Immature natural killer cell (primary cell): ENCODE measurements at places on chromosomes 16 and 17.

GRCh38 chr16:1488054-1488601 is 616 bp downstream of the PTX4 start:
- no peak for DNase-seq
- H3K4me1 ChIP-seq: peaks cover 9% of the 10 kb centered on the region
- H3K4me3 ChIP-seq: no peak overlapping the region
- no peak overlapping the region for H3K27ac ChIP-seq
- peaks cover 3% of the 10 kb centered on the region for H3K27me3 ChIP-seq

- no peaks in the 10 kb centered on the region for H3K36me3 ChIP-seq
- H3K4me1 ChIP-seq: no peaks in the 10 kb centered on the region
- H3K4me3 ChIP-seq: no peak overlapping the region
- peaks cover 2% of the 10 kb centered on the region for H3K27me3 ChIP-seq
- no peak for DNase-seq
Observed at GRCh38 chr17:54280741-54281140, 458.0 kb downstream of the KIF2B start.

GRCh38 chr17:29458066-29458465 is 67.9 kb downstream of the TAOK1 start:
- no peak overlapping the region for H3K4me3 ChIP-seq
- peaks cover 3% of the 10 kb centered on the region for H3K36me3 ChIP-seq
- no peak for DNase-seq
- H3K27ac ChIP-seq: no peak overlapping the region
- H3K27me3 ChIP-seq: no peaks in the 10 kb centered on the region
- H3K4me1 ChIP-seq: peaks cover 59% of the 10 kb centered on the region

DNA sequence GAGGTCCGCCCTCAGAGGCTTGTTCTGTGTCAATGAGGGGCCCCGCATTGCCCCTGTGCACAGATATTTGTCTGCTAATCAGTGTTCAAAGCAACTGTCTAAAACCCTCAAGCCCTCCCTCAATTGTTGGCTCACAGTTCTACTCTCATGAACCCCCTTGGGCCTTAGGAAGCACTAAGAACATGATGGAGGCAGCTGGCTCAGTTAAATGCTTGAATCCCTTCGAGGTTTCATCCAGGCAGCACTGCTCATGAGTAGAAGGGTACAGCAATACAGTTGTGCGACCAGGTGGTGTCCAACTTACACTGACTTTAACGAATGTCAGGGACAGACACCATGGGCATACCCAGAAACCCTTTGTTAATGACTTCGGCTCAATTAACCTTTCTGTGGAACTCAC is 89.2 kb upstream of the WSCD1 start:
- H3K36me3 ChIP-seq: no peaks in the 10 kb centered on the region
- H3K4me1 ChIP-seq: no peaks in the 10 kb centered on the region
- H3K4me3 ChIP-seq: no peak overlapping the region

DNA sequence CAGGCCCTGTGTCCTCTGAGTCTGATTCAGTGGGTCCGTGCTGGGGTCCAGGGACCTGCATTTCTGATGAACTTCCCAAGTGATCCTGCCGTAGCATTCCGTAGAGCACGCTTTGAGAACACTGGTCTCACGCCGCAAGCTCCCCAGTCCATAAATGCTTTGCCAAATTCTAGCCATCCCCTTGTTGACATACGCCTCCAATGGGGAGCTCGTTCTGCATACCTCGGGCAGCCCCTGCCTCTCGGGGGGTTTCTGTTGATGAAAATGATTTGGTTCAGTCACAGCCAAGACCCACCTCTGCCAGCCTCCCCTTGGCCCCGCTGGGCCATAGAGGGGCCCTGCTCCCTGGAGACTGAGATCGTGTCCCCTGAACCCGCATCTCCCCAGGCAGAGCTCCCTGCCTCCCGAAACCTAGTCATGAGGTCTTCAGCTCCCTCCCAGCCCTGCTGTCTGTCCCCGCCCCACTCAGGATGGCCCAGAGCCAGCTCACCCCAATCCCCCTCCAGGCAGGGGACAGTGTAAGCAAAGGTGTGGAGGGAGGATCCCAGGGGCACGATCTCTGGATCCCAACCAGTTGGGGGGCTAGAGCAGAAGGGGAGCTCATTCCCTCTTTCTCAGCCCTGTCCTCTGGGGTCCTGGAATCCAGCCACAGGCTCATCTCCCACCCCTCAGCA is 16.2 kb upstream of the SPNS2 start:
- H3K4me3 ChIP-seq: no peak overlapping the region
- H3K36me3 ChIP-seq: peaks cover 9% of the 10 kb centered on the region
- peak overlapping the region; percentile 24 for H3K27ac ChIP-seq

DNA sequence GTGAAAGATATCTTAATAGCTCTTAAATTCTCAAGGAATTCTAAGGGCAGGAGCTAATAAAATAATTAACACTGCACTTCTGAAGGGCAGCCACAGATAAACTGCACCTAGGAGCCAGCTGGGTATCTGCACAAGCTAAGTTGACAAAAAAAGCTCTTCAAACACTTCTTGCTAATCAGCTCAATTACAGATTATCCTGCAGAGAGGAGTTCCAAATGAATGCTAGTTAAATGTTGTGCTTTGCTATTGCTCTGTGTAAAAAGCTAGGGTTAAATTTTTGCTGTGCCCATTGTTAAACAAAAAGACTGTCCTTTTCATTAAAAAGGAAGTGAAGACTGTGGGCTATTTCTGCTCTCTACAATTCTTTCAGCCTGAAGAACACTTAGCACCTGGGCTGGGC is 158.5 kb upstream of the SHISA6 start:
- H3K36me3 ChIP-seq: no peaks in the 10 kb centered on the region
- no peaks in the 10 kb centered on the region for H3K27me3 ChIP-seq
- no peak overlapping the region for H3K27ac ChIP-seq
- H3K4me1 ChIP-seq: no peaks in the 10 kb centered on the region
- no peak for DNase-seq

- no peak overlapping the region for H3K27ac ChIP-seq
- H3K27me3 ChIP-seq: peaks cover 6% of the 10 kb centered on the region
- peaks cover 8% of the 10 kb centered on the region for H3K4me1 ChIP-seq
- H3K4me3 ChIP-seq: no peak overlapping the region
Observed at GRCh38 chr16:77584205-77584859, 138.0 kb upstream of the NUDT7 start.

GRCh38 chr17:58368860-58369213 is 16.8 kb upstream of the SUPT4H1 start:
- H3K27ac ChIP-seq: peak overlapping the region; percentile 86
- peak overlapping the region; percentile 93 for H3K4me3 ChIP-seq
- no peaks in the 10 kb centered on the region for H3K36me3 ChIP-seq
- peaks cover 2% of the 10 kb centered on the region for H3K27me3 ChIP-seq
- peaks cover 57% of the 10 kb centered on the region for H3K4me1 ChIP-seq

- no peak overlapping the region for H3K27ac ChIP-seq
- peaks cover 4% of the 10 kb centered on the region for H3K27me3 ChIP-seq
- no peaks in the 10 kb centered on the region for H3K36me3 ChIP-seq
- H3K4me3 ChIP-seq: no peak overlapping the region
Observed at GRCh38 chr16:55605754-55606336, 39.4 kb downstream of the CAPNS2 start.

DNA sequence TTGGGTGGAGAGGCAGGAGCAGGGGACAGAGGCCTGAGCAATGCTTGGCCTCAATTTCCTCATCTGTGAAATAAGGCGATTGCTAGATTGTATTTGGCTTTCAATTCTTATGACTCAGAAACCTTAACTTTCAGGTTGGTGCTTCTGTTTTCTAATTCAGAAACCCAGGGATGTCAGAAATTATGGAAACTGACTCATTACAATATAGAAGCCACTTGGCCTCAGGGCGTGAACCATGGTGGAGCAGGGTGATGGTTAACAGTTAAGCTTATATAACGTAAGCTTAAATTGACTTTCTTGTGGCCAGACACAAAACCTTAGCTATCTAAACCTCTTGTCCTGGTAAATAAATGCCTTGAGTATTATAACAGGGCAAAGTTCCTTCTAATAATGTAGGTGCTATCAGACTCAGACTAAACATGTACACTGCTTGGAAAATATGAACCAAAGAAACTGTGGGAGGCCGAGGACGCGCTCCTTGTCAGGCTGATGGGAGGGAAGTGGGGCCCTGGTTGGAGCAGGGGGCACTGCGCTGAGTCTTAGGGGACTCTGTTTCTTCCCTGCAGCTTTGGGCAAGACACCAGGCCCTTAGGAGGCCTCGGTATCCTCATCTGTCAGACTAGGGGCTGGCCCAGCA is 17.1 kb upstream of the SREBF1 start:
- peaks cover 33% of the 10 kb centered on the region for H3K4me1 ChIP-seq
- H3K36me3 ChIP-seq: no peaks in the 10 kb centered on the region
- H3K27ac ChIP-seq: no peak overlapping the region
- DNase-seq: no peak
- no peak overlapping the region for H3K4me3 ChIP-seq
- H3K27me3 ChIP-seq: peaks cover 13% of the 10 kb centered on the region

GRCh38 chr17:8430966-8431365 is 4.7 kb upstream of the NDEL1 start:
- no peak for DNase-seq
- H3K36me3 ChIP-seq: no peaks in the 10 kb centered on the region
- no peak overlapping the region for H3K27ac ChIP-seq
- H3K4me1 ChIP-seq: peaks cover 7% of the 10 kb centered on the region
- H3K4me3 ChIP-seq: no peak overlapping the region

DNA sequence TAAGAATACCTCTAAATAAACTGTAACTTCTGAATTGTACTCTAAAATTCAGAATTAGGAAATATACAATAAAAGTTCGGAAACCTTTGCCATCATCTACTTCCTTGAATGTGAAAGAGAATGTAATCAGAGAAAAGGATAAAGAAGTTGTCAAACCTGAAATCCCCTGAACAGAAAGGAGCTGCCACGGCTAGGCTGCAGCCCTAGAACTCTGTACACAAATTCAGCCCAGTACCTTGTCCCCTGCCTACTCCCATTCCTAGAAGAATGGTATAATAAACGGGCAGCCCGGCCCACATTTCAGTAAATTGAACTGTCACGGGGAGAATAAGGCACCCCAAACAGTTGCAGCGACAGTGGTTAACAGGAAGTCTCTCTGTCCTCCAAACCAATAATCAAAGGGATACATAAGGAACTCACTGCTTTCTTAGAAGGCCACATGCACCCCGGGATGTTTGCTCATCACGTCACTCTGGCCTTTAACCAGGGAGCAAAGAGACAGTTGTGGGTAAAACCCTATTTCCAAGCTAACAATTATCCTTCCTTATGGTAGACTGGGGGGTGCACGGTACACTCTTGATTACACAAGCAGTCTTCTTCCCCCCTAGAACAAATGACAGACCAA is 24.3 kb upstream of the RFFL start:
- peak overlapping the region; percentile 95 for H3K4me3 ChIP-seq
- no peaks in the 10 kb centered on the region for H3K27me3 ChIP-seq
- DNase-seq: peak; percentile 23
